Activated naive CD4-positive, alpha-beta T cell treated with anti-CD3 and anti-CD28 coated beads for 36 hours (primary cell): ENCODE measurements at places on chromosomes 2 and 18. TPM values are rescaled to one million over a fixed set of nuclear protein-coding genes. Genes with fewer than 3 reads are reported as not detected.

- H3K27ac ChIP-seq, result no peak overlapping the region
- no peak for DNase-seq
Measured at GRCh38 chr2:232415736-232416520, 9.3 kb downstream of the ALPG start.

Gene ATP5MC3
- 308 TPM for total RNA-seq

Gene CAPN14
- 1.1 TPM for total RNA-seq

Gene CCDC68
- not detected for total RNA-seq

DNA sequence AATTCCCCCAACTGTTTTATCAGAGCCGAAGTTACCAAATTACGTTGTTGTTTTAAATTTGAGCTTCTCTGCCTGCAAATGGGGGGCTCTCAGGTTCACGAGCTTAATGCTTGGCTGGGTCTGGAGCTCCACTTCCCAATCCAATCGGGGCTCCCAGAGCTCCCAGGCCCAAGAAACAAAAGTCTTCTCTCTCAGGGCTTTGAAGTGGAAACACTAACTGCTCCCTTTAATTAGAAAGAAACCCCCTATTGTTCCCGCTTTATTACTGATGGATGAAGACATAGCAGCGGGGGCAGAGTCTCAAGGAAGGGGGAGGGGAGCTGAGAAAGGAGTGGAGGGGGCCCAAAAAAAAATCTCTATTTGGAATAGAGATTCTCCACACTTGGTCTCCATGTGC is 15.6 kb upstream of the PKDCC start:
- DNase-seq, result no peak
- H3K27ac ChIP-seq, result no peak overlapping the region
- no peaks in the 10 kb centered on the region for H3K4me1 ChIP-seq

DNA sequence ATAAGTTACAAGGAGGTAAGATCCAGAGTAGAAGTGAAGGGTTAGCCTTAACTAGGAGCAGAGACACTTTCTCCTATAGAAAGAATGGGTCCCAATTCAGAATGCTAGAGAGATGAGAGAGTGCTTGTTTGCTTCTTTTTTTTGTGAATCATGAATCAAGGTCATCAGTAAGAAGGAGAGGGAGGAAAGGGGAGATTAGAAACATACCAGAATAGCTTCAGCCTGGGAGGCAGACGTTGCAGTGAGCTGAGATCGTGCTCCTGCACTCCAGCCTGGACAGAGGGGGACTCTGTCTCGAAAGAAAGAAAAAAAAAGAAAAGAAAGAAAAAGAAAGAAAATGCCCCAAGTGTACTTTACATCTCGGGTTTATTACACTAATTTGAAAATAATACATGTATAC is 55.8 kb upstream of the SLC35F5 start:
- H3K27ac ChIP-seq, result no peak overlapping the region
- H3K4me1 ChIP-seq, result no peaks in the 10 kb centered on the region
- no peaks in the 10 kb centered on the region for H3K36me3 ChIP-seq
- H3K27me3 ChIP-seq, result no peaks in the 10 kb centered on the region
- no peak overlapping the region for H3K4me3 ChIP-seq
- DNase-seq, result no peak

Gene CCDC121
- 0.30 TPM for total RNA-seq

DNA sequence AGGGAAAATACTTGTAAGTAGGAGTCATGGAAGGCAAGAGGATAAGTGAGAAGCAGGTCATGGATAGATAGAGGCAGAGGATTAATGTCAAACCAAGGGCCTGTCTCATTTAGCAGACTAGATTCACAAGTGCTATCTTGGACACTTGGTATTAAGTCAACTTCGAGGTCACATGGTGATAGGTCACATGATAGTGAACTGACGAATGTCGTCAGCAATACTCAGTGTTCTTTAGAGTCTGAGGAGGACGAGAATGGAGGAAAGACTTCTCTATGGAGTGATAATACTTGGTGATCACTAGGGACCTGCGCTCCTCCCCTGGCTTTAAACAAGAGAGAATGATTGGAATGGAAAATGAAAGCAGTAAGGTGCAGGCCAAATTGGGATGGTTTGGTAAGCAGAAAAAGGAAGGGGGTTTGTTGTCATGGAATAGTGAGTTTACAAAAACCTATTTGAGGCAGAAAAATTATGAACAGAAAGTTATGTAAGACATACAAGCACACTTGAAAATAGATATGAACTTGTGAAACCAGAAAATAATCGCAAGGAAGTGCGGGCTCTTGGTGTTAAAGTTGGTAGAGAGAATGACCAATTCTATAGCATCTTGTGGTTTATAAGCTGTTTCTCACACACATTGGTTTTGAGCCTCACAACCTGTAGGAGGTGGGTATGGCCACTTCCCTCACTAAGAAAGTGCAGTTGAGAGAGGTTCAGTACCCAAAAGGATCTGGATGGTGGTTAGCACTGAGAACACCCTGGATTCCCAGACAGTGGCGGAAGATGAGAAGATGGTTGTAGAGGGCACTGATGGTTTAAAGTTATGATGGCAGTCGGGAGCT is 141.5 kb downstream of the WDSUB1 start:
- no peak overlapping the region for H3K4me3 ChIP-seq
- DNase-seq, result no peak
- peaks cover 12% of the 10 kb centered on the region for H3K4me1 ChIP-seq
- no peak overlapping the region for H3K27ac ChIP-seq
- no peaks in the 10 kb centered on the region for H3K36me3 ChIP-seq

DNA sequence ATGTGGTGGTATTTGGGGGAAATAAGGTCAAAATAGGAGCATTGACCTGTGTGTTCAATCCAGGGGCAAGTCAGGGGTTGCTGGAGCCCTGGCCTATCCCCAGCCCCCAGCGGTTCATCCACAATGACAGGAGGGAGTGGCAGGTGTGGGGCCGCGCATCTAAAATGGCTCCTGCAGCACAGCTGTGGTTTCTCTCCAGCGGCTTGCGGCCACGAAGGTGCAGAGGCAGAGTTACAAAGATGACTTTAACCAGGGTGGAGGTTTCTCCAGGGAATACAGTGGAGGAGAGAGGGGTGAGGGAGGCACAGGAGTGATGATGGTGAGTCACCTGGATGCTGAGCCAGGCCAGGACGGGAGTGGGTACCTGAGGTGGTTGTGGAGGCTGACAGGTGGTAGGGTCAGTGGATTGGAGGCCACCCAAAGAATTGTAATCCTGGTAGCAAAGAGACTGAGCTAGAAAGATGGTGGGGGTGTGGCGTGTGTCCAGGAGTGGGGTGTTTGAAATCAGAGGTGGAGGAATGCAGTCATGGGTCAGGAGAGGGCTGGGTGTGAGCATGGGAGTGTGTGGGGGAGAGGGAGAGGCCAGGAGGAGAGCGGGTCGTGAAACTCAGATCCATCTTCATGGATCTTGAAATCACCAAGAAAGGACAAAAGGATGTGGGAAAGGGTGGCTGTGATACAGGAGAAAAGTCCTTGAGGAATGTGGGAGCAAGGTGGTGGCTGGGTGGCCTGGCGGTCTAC is 83.2 kb downstream of the CTIF start:
- no peaks in the 10 kb centered on the region for H3K4me1 ChIP-seq
- no peak for DNase-seq
- H3K27ac ChIP-seq, result no peak overlapping the region
- no peaks in the 10 kb centered on the region for H3K27me3 ChIP-seq
- no peak overlapping the region for H3K4me3 ChIP-seq

DNA sequence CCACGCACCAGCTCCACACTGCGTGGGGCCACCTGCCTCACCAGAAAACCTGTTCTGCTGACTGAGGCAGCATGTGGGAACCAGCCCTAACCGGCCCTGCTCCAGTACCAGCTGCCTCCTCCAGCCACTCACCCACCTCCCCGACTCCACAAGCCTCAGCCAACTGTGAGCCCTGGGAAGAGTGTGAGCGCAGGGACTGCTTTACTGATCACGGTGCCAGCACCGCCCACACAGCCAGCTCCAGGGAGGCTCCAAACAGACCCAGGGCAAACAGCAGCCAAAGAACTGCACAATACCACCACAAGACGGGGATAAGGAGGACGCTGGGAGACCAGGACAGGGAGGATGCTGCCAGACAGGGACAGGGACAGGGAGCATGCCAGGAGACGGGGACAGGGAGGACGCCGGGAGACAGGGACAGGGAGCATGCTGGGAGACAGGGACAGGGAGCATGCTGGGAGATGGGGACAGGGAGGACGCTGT is 28.4 kb downstream of the EIPR1 start:
- H3K27me3 ChIP-seq, result no peaks in the 10 kb centered on the region
- H3K4me3 ChIP-seq, result no peak overlapping the region
- H3K4me1 ChIP-seq, result no peaks in the 10 kb centered on the region
- no peak overlapping the region for H3K27ac ChIP-seq
- H3K36me3 ChIP-seq, result peaks cover 59% of the 10 kb centered on the region
- no peak for DNase-seq

Gene SERPINB10
- total RNA-seq, result not detected

Gene ABCG8
- total RNA-seq, result not detected

- no peak overlapping the region for H3K27ac ChIP-seq
- H3K27me3 ChIP-seq, result no peaks in the 10 kb centered on the region
- peaks cover 34% of the 10 kb centered on the region for H3K36me3 ChIP-seq
Measured at GRCh38 chr2:7032371-7032770, 115.2 kb downstream of the RNF144A start.

GRCh38 chr18:52499016-52499415 is 159.0 kb downstream of the DCC start:
- no peak overlapping the region for H3K27ac ChIP-seq
- DNase-seq, result no peak
- H3K4me1 ChIP-seq, result no peaks in the 10 kb centered on the region
- no peak overlapping the region for H3K4me3 ChIP-seq

DNA sequence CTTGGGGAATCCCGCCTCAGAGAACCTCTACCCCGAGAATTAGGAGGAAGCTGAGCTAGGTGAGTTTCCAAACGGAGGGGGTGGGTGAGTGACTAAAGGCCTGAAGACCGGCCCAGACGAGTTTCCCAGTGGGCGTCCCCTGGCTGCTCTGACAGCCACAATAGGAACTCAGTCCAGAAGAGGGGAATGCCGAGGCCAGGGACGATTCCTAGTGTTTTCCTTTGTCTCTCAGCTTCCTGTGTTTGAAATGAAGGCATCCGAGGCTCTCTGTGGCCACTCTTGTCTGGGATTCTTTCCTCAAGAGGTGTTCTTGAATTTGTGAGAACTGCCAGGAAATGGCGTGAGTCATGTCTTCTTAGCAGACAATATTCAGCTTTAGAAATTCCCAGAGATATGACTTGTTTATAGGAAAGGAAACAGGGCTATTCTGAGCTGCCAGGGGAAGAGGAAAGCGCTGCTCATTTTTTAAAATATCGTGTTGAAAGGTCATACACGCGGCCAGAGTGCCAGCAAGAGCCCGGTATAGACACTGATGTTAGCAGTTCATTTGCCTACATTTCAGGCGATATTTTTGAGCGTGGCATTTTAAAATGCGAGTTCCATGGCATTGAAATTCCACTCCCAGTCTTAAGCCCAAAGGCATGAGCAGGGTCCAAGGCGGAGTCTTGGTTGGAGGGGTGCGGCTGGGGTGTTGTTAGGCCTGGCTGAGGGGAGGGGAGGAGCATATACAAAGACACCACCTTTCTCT is 169.1 kb upstream of the KLF7 start:
- peaks cover 71% of the 10 kb centered on the region for H3K4me1 ChIP-seq
- peak; percentile 63 for DNase-seq

Gene C18orf54
- total RNA-seq, result 10.2 TPM

Gene RPIA
- 70.0 TPM for total RNA-seq

Gene RSAD2
- 9.1 TPM for total RNA-seq

GRCh38 chr2:36338827-36339145 is 16.8 kb upstream of the CRIM1 start:
- no peak overlapping the region for H3K4me3 ChIP-seq
- H3K27me3 ChIP-seq, result peaks cover 11% of the 10 kb centered on the region
- DNase-seq, result no peak
- no peaks in the 10 kb centered on the region for H3K36me3 ChIP-seq
- peaks cover 5% of the 10 kb centered on the region for H3K4me1 ChIP-seq

Gene C2orf80
- not detected for total RNA-seq

Gene ALPP
- not detected for total RNA-seq

GRCh38 chr2:129796225-129796624 is 183.2 kb upstream of the RAB6C start:
- H3K27ac ChIP-seq, result no peak overlapping the region
- H3K4me3 ChIP-seq, result no peak overlapping the region
- H3K4me1 ChIP-seq, result no peaks in the 10 kb centered on the region
- DNase-seq, result no peak
- H3K36me3 ChIP-seq, result no peaks in the 10 kb centered on the region

Gene ADD2
- total RNA-seq, result 46.2 TPM

- DNase-seq, result peak; percentile 3
- peaks cover 2% of the 10 kb centered on the region for H3K27me3 ChIP-seq
- H3K27ac ChIP-seq, result no peak overlapping the region
- no peaks in the 10 kb centered on the region for H3K4me1 ChIP-seq
Measured at GRCh38 chr2:240461471-240462072, 26.1 kb downstream of the GPC1 start.

- no peak for DNase-seq
- no peak overlapping the region for H3K4me3 ChIP-seq
- no peaks in the 10 kb centered on the region for H3K4me1 ChIP-seq
- H3K36me3 ChIP-seq, result no peaks in the 10 kb centered on the region
Measured at GRCh38 chr2:236449167-236449761, 120.4 kb upstream of the ACKR3 start.

DNA sequence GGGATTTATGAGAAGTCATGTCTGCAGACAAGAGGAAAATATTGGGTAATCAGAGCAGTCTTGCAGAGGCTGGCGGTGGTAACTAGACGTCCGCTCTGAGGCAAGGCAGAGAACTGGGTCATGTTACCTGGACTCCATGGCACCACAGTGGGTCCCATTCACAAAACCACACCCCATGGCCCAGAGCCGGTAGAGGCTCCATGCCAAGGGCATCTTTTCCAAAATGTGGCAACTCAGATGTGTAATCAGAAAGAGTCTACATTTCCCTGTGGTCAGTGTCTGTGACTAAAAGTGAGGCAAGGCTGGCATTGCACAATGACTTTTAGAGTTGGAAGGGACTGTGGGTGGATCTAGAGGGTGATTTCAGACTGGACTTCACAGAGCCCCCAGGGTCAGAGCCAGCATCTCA is 113.1 kb downstream of the MREG start:
- H3K4me1 ChIP-seq, result peaks cover 3% of the 10 kb centered on the region
- DNase-seq, result no peak
- H3K4me3 ChIP-seq, result no peak overlapping the region
- H3K36me3 ChIP-seq, result no peaks in the 10 kb centered on the region

- DNase-seq, result no peak
- no peak overlapping the region for H3K27ac ChIP-seq
- no peaks in the 10 kb centered on the region for H3K27me3 ChIP-seq
- peaks cover 31% of the 10 kb centered on the region for H3K36me3 ChIP-seq
- no peak overlapping the region for H3K4me3 ChIP-seq
- no peaks in the 10 kb centered on the region for H3K4me1 ChIP-seq
Measured at GRCh38 chr2:15447381-15447780, 113.8 kb downstream of the NBAS start.

Gene LANCL1
- 47.5 TPM for total RNA-seq

GRCh38 chr2:212956665-212957607 is 194.5 kb downstream of the IKZF2 start:
- no peaks in the 10 kb centered on the region for H3K27me3 ChIP-seq
- DNase-seq, result no peak
- no peak overlapping the region for H3K4me3 ChIP-seq
- peaks cover 20% of the 10 kb centered on the region for H3K4me1 ChIP-seq
- no peaks in the 10 kb centered on the region for H3K36me3 ChIP-seq

- no peaks in the 10 kb centered on the region for H3K36me3 ChIP-seq
- H3K27me3 ChIP-seq, result peaks cover 6% of the 10 kb centered on the region
- H3K27ac ChIP-seq, result no peak overlapping the region
- no peak for DNase-seq
Measured at GRCh38 chr18:57976230-57976773, 67.7 kb upstream of the NEDD4L start.

GRCh38 chr2:25313711-25314513 is 27.8 kb downstream of the DNMT3A start:
- H3K27ac ChIP-seq, result peak overlapping the region; percentile 97
- peak; percentile 42 for DNase-seq
- H3K36me3 ChIP-seq, result peaks cover 21% of the 10 kb centered on the region
- peak overlapping the region; percentile 92 for H3K4me3 ChIP-seq
